ENCODE measurements at places on chromosomes 2 and 18. TPM values are rescaled to one million over a fixed set of nuclear protein-coding genes. Genes with fewer than 3 reads are reported as not detected.

DNA sequence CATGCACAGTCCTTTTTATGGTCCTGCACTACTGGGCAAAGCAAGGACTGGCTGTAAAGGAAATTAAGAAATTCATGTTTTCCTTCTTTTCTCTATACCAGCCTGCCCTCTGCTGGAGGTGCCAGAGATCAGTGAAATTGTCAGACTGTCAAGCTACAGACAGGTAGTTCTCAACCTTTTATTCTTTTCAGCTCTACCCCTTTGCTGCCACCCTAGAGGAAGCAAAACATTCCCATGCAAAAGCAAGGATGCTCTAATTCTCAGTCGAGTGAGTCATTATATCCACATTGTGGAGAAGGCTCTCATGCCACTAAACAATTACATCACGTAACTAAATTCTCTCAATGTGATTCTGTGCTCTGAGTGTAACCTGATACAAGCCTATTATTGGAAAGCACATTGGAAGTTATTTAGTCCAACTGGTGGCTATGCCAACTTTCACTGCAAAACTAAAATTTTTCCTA, 25.0 kb upstream of the RAPGEF4 start:
- H3K4me1 ChIP-seq: no peaks in the 10 kb centered on the region
- no peak overlapping the region for H3K4me3 ChIP-seq
- H3K27ac ChIP-seq: no peak overlapping the region

DNA sequence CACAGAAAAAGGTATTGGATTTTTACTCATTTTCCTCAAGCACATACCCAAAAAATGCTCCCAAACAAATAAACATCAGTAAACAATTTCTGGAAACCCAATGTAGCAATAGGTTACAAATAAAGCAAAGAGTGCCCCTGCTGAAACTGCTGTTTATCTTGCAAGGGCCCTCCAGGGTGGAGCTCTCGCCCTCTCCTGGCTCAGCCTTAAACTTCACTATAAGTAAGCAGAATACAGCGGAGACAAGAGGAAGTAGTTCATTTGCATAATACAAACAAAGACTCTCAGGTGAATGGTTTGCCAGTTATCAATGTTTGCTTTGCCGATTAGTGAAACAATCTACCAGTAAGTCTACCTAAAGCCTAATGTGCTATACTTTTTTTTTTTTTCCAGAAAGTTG, 437.6 kb downstream of the DLGAP1 start:
- H3K36me3 ChIP-seq: no peaks in the 10 kb centered on the region
- H3K4me1 ChIP-seq: no peaks in the 10 kb centered on the region
- DNase-seq: no peak

DNA sequence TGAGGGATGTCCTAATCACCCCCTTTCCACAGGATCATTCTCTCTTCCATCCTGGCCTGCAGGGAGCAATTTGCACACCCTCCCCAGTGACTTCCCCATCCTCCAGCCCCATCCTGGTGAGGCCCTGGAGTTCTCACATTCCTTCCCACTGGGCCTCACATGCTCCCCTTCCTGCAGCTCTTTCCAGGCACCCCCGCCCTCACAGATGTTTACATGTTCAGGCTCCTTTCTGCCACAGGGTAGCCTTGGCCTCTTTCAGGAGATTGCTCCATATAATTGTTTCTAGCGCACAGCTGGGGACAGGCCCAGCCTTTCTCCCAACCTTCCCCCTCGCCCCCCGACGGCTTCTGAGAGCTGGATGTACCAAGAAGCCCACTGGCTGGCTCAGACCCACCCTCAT, 288.4 kb upstream of the TRIB2 start:
- H3K4me1 ChIP-seq: no peaks in the 10 kb centered on the region
- H3K27ac ChIP-seq: no peak overlapping the region
- H3K36me3 ChIP-seq: no peaks in the 10 kb centered on the region
- no peak for DNase-seq

DNA sequence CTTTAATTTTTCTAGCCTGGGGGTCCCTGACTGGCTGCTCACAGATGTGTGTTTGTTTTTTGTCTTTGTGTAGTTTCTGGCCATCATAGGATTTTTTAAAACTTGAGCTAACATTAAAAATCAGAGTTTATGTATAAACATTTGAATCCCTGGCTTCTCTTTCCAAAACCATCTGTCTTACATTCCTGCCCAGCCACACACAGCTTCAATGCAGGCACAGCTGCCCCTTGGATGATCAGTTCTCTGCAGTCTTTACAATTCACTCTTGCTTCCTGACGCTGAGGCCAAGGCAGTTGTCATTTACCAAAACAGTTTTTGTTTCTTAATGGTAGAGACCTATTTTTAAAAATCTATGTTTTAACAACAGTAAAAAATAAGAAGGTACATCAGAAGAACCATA, 169.2 kb upstream of the LRRTM1 start:
- no peak overlapping the region for H3K4me3 ChIP-seq
- H3K27me3 ChIP-seq: no peaks in the 10 kb centered on the region
- no peaks in the 10 kb centered on the region for H3K4me1 ChIP-seq
- H3K27ac ChIP-seq: no peak overlapping the region
- H3K36me3 ChIP-seq: no peaks in the 10 kb centered on the region

Gene IL18RAP
- 3.4 TPM for total RNA-seq

Gene GKN2
- not detected for total RNA-seq

Gene CTDP1
- total RNA-seq: 15.6 TPM
